A673 (cell line): ENCODE measurements at places on chromosomes 5 and 9. TPM values are rescaled to one million over a fixed set of nuclear protein-coding genes. Genes with fewer than 3 reads are reported as not detected.

IGFBPL1 gene
- total RNA-seq: 0.90 and 0.96 TPM in 2 replicates

CKMT2 gene
- total RNA-seq: not detected in 2 replicates

ANXA1 gene
- total RNA-seq: 338 and 430 TPM in 2 replicates

RASEF gene
- 0.09 TPM in 1 of 2 replicates, not detected in the other for total RNA-seq

LEAP2 gene
- total RNA-seq: 2.9 and 4.0 TPM in 2 replicates

- no peaks in the 10 kb centered on the region for H3K27me3 ChIP-seq
- H3K36me3 ChIP-seq: no peaks in the 10 kb centered on the region
- H3K4me1 ChIP-seq: no peaks in the 10 kb centered on the region
- H3K4me3 ChIP-seq: no peak overlapping the region
Measured at GRCh38 chr5:111422245-111422644, 90.1 kb downstream of the STARD4 start.

DNA sequence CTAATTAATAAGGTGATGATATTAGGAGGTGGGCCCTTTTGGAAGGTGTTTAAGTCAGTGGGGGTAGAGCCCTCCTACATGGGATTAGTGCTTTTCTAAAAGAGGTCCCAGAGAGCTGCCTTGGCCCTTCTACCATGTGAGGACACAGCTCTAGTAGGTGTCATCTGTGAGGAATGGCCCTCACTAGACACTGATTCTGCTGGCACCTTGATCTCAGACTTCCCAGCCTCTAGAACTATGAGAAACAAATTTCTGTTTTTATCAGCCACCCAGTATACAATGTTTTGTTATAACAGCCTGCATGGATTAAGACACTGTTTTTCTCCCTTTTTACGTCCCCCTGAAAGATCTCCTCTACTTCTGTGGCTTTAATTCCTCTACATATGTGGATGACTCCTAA is 31.6 kb downstream of the ACER2 start:
- DNase-seq: no peak
- no peak overlapping the region for H3K4me3 ChIP-seq
- no peak overlapping the region for H3K27ac ChIP-seq
- no peaks in the 10 kb centered on the region for H3K27me3 ChIP-seq
- H3K36me3 ChIP-seq: no peaks in the 10 kb centered on the region

DNA sequence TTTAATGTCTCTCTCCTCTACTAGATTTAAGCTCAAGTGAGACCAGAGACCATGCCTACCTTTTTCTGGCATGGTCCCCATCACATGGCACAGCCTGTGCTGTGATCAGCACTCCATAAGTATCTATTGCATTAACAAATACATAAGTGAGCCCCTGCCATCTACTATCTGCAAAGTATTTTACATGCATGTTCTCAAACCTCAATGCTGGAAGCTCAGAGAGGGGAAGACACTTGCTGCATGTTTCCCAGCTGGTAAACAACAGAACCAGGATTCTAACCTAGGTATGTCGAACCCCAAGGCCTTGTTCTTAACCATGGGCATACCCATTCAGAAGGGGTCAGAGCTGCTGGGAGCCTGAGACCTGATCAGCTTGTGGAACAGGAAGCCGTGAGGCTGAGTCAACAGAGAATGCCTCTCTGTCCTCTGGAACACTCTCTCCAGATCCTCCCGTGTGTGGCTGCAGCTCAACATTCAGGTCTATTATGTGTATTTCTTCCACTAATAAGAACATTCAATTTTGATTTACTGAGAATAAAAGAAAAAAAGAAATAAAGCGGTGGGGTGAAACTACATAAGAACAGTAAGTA is 232.5 kb upstream of the MSX2 start:
- H3K36me3 ChIP-seq: no peaks in the 10 kb centered on the region
- no peak for DNase-seq
- H3K27ac ChIP-seq: no peak overlapping the region
- H3K4me3 ChIP-seq: no peak overlapping the region
- no peaks in the 10 kb centered on the region for H3K4me1 ChIP-seq
- no peaks in the 10 kb centered on the region for H3K27me3 ChIP-seq

- no peaks in the 10 kb centered on the region for H3K4me1 ChIP-seq
- DNase-seq: no peak
- H3K36me3 ChIP-seq: no peaks in the 10 kb centered on the region
- H3K27ac ChIP-seq: no peak overlapping the region
- H3K27me3 ChIP-seq: no peaks in the 10 kb centered on the region
Measured at GRCh38 chr5:63570752-63571151, 391.5 kb downstream of the HTR1A start.

- peaks cover 19% of the 10 kb centered on the region for H3K4me1 ChIP-seq
- H3K36me3 ChIP-seq: no peaks in the 10 kb centered on the region
- H3K27ac ChIP-seq: no peak overlapping the region
- no peaks in the 10 kb centered on the region for H3K27me3 ChIP-seq
- H3K4me3 ChIP-seq: no peak overlapping the region
- no peak for DNase-seq
Measured at GRCh38 chr5:172944741-172945140, 14.5 kb upstream of the RPL26L1 start.
